ENCODE measurements at places on chromosomes 7 and 10.

- no peak for DNase-seq
These were observed 906 bp downstream of the DKK1 start for GRCh38 chr10:52314822-52315552.

DNA sequence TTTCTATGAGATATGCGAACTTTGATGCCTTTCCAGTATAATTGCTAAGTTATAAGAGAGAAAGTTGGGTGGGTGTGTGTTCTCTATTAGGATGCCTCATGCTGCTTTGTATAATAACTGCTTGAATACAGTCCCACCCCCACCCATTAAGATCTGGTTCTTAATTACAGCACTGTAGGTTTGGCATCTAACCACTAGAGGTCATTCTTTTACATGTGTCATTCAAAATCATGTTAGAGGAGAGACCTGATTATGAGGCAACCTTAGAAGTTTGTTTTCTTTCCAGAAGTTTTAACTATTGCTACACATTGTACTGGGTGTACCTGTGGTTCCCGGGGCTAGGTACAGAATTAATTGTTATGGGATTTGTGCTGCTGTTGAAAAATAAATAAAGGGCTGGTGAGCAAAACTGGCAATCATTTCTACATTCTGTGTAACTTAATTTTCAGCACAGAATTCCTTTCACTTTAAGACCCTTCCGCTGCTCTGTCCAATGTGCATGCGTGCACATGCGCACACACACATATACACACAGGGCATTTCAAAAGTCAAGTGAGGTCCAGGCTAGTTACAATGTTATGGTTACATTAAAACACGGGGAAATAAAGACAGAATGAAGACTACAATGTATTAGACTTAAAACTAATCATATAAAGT is 1156.3 kb downstream of the SORCS3 start:
- DNase-seq, result peak; percentile 39

- no peak for DNase-seq
These were observed 11.2 kb downstream of the MIOS start for GRCh38 chr7:7577888-7578287.

- no peak for DNase-seq
These were observed 279.9 kb upstream of the SORCS1 start for GRCh38 chr10:107444443-107444842.

GRCh38 chr7:131726686-131727085 is 170.3 kb upstream of the PODXL start:
- DNase-seq, result no peak

DNA sequence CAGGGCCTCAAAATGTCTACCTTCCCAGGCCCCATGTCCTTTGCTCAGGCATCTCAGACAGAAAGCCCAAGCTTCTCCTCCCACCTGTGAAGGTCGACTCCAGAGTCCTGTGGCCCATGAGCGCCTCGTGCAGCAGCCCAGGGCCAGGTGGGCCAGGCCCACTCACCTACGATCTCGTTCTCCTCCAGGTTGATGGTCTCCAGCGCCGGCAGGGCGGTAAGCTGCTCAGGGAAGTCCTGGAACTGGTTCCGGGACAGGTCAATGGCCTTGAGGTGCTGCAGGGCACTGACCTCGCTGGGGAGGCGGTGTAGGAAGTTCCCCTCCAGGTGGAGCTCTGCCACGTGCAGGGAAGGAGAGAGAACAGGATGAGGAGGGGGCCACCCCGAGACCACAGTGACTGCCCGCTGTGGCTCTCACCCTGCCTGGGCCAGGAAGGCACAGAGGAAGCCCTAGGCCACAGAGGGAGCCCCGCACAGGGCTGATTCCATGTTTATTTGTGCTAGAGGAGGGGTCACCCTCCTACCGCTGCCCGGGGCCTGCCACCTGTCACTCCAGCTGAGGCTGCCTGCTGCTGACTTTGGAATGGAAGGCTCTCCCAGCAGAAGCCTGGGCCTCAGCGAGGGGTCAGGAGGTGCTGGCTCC is 40.0 kb upstream of the NPFFR1 start:
- DNase-seq, result no peak

DNA sequence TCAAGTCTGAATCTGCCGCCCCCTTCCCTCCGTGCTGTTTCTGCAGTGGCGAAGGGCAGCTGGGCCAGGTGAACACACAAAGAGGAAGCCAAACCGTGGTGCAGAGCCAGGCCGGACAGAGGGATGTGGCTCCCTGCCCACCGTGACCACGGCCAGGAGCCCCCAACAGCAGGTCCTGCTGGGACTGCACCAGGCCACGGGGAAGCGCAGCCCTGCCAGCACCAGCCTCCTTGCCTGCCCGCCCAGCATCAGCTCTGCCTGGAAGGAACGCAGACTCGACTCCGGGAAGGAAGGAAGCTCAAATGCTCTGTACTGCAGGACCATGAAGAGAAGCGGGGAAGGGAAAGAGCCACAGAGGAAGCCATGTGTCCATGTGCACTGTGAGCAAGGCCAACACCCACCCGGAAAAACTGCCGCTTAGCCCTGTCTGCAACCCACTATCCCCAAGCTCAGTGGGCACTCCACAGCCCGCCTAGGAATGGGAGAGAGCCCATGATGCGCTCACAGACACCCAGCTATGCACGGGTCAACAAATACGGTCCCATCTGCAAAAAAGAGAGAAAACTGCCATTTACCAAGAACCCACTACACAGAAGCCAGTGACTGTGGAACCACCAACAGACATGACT is 19.0 kb downstream of the GPER1 start:
- DNase-seq, result no peak

DNA sequence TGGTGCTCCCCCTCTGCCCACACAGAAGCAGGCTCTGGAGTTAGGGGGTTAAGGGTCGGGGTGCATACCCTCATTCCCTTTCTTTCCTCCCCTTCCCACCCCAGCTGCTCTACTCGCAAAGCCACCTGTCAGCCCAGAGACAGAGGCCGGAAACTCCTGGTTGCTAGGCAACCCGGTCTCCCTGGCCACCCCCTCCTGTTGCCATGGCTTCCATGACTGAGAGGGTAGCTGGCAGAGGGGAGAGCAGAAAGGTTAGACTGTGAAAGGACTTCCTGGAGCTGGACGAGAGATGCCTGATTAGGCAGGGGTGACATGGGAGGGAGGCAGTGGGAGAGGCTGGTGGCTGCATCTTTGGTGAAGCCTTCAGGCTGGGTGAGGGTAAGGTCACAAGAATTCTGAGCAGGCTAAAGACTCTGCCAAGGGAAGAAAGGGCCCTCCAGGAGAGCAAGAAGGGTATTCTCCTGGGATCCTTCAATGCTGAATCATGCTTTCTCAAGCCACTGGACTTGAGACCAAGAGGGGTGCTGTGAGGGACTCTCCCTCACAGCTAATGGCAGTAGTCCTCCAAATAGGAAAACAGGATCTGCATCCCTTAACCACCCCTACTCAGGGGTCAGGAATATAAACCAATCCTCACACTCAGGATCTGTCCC is 5.4 kb downstream of the PSD start:
- DNase-seq, result peak; percentile 71

- DNase-seq, result no peak
These were observed at the start of gene INSYN2A for GRCh38 chr10:127196282-127197153. Gene INSYN2A, minus strand, starts transcription at chr10:127196591. Its CDS starts 20,196 bp downstream, at chr10:127176395.

- no peak for DNase-seq
These were observed 83.5 kb downstream of the FAS start for GRCh38 chr10:89074120-89074519.

DNA sequence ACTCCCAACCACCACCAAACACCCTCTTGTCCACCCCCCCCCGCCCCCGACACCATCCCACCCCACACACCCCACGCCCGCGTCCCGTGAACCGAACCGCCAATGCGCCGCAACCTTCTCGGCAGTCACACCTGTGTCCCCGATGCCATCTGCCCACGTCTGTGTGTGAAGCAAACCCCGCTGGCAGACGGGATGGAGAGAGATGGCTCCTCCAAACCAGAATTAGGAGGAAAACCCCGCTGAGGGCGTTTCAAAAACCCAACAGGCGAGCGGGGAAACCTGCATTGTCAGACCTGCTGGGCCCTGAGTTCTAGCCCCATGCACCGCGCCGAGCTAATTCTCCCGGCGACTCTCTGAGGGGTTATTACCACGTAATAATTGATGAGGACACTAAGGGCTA is 28.6 kb upstream of the KCNK18 start:
- no peak for DNase-seq

GRCh38 chr10:62250594-62251198 is 17.9 kb downstream of the RTKN2 start:
- DNase-seq, result no peak

- DNase-seq, result no peak
These were observed 281.0 kb downstream of the RPS24 start for GRCh38 chr10:78314651-78315050.

- no peak for DNase-seq
These were observed 32.8 kb downstream of the CCNY start for GRCh38 chr10:35369049-35369611.

GRCh38 chr10:101829561-101830315 is 11.5 kb upstream of the OGA start:
- DNase-seq, result peak; percentile 23
